T47D (cell line): ENCODE measurements at places on chromosomes 6 and 20.
A peak's percentile ranks its signal among the peaks of the same experiment; 100 is the strongest.

DNA sequence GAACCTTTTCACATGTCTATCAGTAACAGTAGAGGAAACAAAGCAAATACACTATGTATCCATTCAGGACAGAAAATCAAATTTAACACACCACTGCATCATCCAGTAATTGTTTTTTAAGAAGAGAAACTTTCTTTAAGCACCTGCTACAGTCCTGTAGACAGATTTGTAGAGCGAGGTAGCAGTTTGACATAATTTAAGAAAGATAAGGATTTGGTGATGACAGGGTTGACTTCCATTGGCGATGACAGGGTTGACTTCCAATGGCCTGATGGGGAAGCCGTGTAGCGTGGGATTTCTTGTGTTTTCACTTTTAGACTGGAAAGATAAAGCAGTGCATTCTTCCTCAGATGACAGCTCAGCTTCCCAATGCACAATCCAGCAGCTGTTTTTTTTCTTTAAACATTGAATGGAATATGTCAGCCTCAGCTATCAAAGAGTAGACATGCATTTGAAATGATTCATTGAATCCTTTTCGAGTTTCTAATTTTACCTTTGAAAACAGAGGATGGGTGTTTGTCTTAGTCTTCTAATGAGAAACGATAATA lies 68.5 kb downstream of the ECT2L start:
- no peak for DNase-seq

GRCh38 chr6:140581601-140582000 lies 1207.2 kb upstream of the CITED2 start:
- DNase-seq: no peak

GRCh38 chr20:15491575-15491974 lies 1081.7 kb downstream of the KIF16B start:
- peak; percentile 53 for DNase-seq

GRCh38 chr6:150925590-150925928 lies 60.1 kb downstream of the MTHFD1L start:
- no peak for DNase-seq

GRCh38 chr6:110310861-110311446 lies 47.2 kb downstream of the METTL24 start:
- DNase-seq: no peak

DNA sequence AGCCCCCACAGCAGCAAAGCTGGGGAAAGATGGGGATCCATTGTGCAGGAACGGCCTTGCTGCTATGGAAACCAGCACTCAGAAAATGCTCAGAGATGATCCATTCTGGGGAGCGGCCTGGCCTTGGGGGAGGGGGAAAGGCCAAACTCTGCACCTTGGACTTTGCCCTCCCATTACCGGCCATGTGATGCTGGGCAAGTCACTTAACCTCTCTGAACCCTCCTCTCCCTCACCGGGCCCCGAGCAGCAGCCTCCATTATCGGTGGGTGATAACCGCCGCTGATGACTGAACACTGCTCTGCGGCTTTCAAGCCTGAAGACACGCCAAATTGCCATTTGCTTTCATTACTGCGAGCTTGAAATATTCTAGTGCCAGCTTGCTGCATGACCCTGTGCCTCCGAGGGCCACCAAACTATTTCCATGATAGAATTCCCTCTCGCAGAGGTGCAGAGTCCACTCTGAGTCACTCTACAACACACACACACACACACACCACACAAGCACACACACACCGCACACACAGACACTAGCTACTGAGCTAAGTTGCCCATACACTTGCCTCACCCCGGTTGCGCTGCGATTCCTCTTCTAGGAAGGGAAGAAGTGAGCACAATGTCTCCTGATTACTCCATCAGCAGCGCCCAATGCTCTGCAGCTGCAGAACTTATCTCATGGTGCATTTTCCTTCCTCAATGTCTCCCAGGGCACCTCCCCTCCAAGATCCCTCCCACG lies 20.6 kb upstream of the SIRPA start:
- DNase-seq: no peak

- DNase-seq: no peak
Observed at GRCh38 chr20:52496191-52496590, 304.6 kb upstream of the ZFP64 start.

DNA sequence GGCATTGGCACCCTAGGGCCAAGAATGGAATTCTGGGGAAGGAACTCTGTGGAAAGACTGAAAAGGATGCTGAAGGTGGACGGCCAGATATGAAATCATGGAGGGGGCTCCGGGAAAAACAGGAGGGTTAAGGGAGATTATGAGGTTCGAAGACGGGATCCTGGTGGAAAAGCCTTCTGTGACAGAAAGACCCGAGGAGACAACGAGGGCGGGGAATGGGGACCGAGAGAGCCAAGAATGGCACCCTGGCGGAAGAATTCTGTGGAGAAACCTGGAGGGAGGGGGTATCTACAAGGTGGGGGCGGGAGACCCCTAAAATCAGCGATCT lies 426 bp downstream of the TRMT6 start:
- DNase-seq: peak; percentile 5

DNA sequence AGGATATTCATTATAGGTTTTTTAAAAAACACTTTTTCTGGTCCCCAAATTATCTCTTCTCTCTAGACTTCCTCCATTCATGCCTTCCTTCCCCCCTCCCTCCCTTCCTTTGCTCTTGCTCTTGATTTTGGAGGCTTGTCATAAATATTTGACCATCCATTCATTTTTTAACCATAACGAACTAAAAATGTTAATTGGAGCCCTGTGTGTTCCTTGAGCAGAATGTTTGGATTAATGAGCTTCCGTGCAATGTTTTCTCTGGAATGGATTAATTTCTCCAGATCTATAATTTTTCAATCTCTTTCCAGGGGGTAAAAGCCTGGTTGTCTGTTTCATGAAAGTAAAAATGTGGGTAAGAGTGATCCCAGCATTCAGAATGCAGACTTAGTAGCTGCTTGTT lies 155.5 kb downstream of the ESR1 start:
- no peak for DNase-seq

DNA sequence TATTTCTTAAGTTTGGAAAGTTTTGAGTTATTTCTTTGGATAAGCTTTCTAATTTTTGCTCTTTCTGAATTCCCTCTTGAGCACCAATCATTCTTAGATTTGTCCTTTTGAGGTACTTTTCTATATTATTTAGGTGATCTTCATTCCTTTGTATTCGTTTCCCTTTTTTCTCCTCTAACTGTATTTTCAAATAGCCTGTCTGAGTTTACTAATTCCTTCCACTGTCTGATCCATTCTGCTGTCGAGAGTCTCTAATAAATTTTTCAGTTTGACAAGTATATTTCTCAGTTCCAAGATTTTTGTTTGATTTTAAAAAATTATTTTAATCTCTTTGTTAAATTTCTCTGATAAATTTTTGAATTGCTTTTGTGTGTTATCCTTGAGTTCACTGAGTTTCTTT lies 16.3 kb upstream of the ZNF311 start:
- DNase-seq: no peak

DNA sequence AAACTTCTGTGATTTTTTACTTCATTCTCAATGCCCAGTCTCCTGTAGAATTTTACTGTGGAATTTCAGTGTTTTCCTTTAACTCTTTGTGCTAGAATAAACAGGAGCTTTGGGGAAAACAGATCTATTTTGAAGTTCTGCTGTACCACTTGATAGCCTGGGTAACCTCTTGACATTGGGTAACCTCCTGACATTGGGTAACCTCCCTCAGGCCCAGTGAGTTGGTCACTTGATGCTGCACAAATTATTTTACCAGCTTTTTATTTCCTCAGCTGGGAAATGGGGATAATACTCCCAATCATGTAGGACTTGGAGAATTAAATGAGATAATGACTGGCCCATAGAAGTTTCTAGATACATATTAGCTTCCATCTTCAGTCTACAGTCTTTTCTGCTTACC lies 137.3 kb upstream of the TOP1 start:
- DNase-seq: no peak

DNA sequence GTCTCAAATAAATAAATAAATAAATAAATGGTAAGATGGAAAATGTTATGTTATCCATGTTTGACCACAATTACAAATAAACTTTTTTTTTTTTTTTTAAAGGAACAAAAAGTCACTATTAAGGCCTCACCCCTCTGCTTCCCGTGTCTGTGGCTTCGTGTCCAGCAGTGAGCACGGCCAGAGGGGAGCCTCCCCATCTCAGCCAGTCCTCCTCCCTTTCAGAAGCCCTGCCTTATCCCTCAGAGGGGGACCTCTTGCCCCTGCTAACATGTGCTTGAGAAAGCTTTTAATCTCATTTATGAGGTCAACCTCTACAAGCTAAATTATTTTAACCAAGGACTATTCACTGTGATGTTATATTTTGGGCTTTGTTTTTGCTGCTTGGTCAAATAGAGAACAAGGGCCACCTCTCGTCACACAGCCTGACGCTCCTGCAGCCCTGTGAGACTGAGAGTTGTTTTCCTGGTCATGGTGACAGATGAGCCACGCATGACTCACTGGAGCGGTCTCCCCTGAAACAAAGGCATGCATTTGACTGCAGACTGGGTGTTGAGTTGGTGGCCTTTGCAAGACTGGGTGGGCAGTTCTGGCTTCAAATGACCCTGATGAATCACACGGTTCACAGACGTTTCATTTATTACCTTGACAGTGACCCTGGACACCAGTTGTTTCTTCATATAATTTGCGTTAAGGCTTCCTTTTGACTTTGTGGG lies 131.8 kb downstream of the TIAM2 start:
- DNase-seq: no peak

DNA sequence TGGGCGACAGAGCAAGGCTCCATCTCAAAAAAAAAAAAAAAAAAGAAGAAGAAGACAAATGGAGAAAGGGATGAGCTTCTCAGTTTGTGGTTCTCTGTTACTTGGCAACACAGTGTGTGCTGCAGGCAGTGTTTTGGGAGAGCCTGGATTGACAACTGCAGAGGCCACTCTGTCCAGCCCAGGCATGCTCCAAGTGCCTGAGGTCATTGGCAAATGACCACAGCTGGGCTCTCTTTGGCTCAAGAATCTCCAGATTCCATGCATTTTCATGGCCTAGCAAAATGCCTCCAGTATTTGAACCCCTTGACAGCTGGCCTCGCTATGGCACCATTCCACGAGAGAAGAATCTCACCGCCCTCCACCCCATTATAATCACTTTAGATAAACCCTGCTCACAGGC lies 126.2 kb downstream of the ANKRD60 start:
- no peak for DNase-seq

DNA sequence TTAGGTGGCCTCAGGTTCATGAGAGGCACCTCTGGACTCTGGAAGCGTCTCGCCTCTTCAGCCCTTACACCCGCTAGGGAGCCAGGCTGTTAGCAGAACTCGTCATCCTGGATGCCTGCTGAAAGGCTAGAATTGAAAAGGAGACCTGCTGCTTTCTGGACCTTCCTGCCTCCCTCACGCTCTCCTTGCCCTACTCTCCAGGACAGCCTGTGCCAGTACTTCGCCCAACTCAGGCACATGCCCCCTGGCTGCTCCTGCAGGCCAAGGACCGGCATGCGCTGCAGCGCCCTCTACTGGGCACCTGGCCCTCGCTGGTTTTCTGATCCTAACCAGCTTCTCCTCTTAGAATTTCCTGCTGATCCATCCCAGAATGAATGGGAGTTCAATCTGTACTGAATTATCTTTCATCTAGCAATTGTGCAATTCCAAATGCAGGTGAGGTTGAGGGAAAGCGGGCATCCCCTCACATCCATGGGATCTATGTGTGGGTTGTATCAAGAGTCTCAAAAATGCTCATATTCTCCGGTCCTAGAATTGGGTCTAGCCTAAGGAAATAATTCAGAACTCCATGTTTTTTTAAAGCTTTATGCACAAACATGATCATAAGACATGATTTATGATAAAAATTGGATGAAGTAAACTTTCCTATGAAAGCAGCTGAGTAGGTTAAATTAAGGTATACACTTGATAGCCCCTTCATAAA lies 78.0 kb downstream of the PTPN1 start:
- DNase-seq: peak; percentile 81

DNA sequence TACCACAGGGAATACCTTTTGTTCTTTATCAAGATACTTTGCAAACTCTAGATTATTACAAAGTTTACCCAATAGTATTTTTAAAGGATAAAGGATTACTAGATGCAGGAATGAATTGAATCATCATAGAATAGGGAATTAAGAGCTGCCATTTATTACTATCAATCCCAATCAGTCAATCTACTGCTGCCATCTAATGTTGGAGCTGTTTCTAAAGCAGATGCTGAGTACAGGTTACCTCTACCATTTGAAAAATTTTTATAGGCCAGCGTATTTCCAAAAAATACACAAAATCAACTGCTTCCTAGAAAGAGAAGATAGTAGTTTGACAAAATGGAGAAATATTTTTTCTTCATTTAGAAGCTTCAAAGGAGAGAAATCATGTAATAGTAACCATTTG lies 520.4 kb downstream of the ADGRB3 start:
- DNase-seq: no peak

DNA sequence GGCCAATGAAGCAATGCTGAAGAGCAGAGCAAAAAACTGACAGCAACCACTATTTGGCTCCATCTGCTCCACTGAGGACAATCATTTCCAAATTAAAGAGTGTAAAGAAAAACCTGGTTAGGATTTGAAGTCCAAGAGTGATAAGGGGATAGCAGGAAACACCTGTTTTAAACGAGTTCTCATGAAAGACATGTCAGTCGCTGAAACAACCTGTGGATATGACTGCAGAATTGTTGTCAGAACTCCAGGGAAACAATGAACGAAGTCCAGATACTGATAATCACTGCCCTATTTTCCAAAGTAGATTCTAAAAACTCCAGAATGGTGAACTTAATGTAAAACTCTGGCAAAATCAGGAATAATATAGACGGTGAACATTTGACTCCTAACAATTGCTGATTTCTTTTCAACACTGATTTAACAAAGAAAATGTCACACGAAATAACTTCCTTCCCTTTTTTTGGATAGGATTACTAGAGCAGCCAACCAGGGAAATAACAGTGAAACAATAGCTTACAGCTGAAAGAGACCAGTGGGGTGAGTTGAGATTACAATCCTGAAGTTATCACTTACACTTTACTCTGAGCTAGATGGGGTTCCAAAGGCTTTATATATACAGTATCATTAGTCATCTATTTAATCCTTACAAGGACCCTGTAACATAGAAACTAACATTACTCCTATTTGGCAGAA lies 83.7 kb downstream of the ELOVL5 start:
- no peak for DNase-seq

DNA sequence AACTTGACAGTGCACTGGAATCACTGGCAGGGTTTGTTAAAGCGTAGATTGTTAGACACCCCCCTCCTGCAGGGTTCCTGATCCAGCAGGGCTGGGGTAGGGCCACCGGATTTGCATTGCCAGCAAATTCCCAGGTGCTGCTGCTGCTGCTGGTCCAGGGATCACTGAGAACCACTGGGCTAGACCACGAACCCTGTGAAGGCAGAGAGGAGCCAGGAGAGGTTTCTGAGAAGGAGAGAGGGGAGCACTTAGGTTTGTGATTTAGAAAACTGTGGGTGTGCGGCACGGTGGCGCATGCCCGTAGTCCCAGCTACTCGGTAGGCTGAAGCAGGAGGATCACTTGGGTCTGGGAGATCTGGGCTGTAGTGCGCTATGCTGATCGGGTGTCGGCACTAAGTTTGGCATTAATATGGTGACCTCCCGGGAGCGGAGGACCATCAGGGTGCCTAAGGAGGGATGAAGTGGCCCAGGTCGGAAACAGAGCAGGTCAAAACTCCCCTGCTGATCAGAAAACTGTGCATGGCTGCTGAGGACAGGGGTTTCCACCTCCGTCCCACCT lies 53.6 kb upstream of the FAM83D start:
- DNase-seq: no peak

- no peak for DNase-seq
Observed at GRCh38 chr20:5602346-5602745, 147.9 kb upstream of the SHLD1 start.

GRCh38 chr20:5113615-5113986 lies 6.2 kb downstream of the PCNA start:
- DNase-seq: no peak
